Lower leg skin (tissue), 4 donors: ENCODE measurements at places on chromosomes 7 and 10. TPM values are rescaled to one million over a fixed set of nuclear protein-coding genes. Genes with fewer than 3 reads are reported as not detected.

- no peak for DNase-seq
These were observed 243.8 kb downstream of the DYNC1I1 start for GRCh38 chr7:96016056-96016586.

DNA sequence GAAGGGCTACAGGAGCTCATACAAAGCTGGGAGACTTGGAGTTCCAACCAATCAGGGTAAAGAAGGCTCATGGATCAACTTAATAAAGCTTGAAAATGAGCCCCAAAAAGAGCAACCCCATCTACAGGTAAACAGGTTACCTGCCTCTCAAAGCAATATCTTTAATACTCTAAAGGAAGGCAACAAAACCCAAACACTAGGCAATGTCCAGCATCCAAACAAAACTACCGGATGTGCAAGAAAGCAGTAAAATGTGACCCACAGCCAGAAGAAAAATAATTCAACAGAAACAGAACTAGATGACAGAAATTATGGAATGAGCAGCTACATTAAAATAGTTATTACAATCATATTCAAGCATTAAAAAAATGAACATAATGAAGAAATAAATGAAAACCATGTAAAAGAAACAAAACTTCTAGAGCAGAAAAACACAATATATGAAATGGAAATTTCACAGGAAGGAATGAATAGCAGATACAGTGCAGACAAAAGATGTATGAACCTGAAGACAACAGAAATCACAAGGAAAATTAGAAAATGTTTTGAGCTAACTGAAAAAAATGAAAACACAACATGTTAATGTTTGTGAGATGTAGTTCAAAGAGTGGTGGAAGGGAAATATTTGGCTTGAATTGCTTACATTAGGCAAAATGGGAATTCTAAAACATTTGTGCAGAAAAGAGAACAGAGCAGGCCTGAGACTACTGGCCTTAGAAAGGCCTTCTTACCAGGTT lies 30.5 kb upstream of the ZMIZ1 start:
- DNase-seq: no peak

DNA sequence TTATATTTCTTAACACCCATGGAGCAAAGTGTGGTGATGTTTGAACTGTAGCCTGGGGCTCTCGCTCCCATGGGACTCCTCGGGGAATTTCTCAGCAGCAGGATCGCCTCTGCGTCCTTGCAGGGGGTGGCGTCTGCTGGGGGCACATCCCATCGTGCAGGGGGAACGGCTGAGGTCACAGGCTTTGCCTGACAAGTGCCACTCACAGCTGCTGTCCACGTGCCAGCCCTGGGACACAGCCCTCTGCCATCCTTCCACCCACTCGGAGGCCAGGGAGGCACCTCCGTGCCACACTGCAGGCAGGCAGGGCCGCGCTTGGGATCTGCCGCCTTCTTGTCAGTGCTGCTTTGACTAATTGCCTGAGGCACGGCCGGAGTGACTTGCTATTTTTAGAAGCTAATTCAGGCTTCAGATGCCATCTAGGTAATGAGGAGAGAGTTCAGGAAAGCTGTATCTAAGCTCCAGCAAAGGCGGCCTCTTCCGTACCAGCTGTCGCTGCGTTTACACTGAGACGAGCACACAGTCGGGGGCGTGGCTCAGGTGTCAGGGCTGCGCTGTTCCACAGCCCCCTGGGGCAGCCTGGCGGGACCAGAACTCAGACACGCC lies 45.7 kb downstream of the PITRM1 start:
- DNase-seq: no peak

The PODXL gene
- total RNA-seq: 18.1 TPM

GRCh38 chr10:130043491-130043890 lies 67.1 kb downstream of the C10orf143 start:
- DNase-seq: peak; percentile 59

The LRMDA gene
- 6.4 TPM for total RNA-seq

GRCh38 chr7:73560109-73560835 lies 2.8 kb upstream of the BCL7B start:
- DNase-seq: no peak

GRCh38 chr10:128301051-128301450 lies 174.8 kb upstream of the MKI67 start:
- no peak for DNase-seq

The LANCL2 gene
- total RNA-seq: 13.3 TPM

DNA sequence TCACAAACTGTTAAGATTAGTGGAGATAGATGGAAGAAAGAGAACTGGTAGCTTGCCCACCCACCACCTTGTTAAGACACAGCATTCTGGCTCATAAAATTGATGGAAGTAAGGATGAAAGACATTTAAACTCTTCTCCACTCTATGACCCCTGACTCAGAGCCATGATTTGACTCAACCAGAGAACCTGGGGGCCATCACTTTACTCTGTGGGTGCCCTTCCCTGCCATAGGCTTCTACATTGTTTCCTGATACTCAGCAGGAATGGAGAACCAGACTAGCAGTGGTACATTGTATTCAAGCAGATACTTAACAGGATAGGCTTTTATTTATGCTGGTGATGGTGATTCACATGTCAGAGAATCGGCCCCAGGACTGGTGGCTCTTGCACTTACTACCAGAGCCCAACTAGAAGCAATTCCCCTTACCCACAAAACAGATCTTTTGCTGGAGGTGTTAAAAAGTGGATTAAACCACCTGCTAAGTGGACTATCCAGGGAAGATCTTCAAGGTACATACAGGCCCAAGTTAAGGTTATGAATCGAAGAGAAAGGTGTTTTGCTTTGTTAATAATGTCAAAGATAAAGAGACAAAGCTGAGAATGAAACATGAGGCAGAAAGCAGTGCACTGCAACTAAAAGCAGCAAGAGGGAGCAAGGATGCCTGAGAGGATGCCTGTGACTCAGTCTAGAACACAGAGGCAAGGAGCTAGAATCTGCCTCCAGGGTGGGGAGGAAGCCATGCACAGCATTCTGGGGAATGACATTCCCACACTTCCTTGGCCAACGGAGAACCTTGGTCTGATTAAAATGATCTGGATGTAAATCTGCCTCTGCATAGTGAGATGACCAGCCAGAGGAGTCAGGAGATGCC lies 36.0 kb upstream of the GLI3 start:
- no peak for DNase-seq

- DNase-seq: no peak
These were observed 63.5 kb downstream of the ZNF365 start for GRCh38 chr10:62437696-62438095.

The SFRP5 gene
- 0.69 TPM for total RNA-seq

The NEUROG3 gene
- not detected for total RNA-seq

DNA sequence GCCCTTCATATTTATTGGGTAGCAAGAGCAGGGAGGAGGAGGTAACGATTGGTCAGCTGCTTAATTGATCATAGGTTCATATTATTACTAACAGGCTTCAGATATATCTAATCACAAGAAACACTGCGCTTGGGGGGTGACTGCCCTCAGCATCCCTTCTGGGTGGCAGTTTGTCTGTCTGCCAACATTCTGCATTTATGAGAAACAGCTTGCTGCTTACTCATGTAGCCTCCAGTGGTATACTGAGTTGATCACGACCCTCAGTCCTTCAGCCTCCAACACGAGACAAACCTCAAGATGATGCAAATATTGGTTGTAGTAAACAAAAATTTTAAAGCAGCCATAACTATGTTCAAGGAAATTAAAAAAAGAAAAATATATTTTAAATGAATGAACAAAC lies 657.8 kb upstream of the PHF14 start:
- DNase-seq: no peak

The EN2 gene
- 0.04 TPM for total RNA-seq

The MRLN gene
- total RNA-seq: not detected

DNA sequence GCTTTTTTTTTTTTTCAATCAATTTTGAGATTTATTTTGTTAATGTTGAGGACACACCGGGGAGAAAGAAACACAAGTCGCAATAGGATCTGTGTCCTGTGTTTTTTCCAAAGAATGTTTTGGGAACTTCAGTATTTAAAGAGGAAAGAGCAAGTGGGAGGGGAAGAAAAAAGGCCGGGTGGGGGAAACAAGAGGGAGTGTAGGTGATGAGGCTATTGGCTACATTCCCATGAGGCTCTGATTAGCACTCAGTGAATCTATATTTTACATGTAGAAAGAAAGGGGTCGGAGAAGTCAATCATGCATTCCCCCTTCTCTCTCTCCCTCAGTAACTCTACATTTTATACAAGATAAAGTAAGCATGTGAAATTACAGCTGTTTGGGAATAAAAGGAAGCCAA lies 4.1 kb downstream of the ZNF680 start:
- DNase-seq: no peak

DNA sequence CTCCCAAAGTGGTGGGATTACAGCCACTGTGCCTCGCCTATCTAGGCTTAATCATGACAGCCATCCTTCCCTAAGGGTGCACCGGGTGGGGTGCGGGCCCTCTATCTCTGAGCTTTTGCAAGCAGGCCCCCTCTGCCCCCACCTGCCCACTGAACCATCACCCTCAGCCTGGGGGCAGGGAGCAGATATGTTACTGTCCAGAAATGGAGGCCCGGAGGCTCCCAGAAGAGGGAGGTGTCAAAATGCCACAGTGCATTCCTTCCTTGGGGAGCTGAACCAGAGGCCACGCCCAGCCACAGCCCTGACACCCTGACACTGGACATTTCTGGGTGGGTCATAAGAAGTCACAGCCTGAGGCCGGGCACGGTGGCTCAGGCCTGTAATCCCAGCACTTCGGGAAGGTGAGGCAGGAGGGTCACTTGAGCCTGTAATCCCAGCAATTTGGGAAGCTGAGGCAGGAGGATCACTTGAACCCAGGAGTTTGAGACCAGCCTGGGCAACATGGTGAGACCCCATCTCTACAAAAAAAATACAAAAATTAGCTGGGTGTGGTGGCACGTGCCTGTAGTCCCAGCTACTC lies 129.8 kb upstream of the TNRC18 start:
- DNase-seq: no peak

- no peak for DNase-seq
These were observed 20.6 kb downstream of the FAM200A start for GRCh38 chr7:99531354-99531765.

The LBX1 gene
- not detected for total RNA-seq

- no peak for DNase-seq
These were observed 27.9 kb downstream of the AHR start for GRCh38 chr7:17326378-17326777.

DNA sequence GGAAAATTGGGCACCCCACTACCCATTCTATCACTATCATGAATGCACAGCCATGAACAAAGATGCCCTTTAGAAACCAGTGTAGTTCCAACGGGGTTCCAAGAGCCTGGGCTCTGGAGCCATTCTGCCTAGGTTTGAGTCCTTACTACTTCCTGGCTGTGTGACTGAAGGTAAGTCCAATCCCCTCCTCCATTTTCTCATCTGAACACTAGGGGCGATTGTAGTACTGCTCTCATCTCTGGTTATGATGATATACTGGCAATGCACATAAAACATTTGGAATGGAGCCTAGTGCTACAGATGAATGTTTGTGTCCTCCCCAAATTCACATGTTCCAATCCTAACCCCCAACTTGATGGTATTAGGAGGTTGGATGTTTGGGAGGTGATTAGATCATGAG lies 28.1 kb upstream of the CDH23 start:
- no peak for DNase-seq

DNA sequence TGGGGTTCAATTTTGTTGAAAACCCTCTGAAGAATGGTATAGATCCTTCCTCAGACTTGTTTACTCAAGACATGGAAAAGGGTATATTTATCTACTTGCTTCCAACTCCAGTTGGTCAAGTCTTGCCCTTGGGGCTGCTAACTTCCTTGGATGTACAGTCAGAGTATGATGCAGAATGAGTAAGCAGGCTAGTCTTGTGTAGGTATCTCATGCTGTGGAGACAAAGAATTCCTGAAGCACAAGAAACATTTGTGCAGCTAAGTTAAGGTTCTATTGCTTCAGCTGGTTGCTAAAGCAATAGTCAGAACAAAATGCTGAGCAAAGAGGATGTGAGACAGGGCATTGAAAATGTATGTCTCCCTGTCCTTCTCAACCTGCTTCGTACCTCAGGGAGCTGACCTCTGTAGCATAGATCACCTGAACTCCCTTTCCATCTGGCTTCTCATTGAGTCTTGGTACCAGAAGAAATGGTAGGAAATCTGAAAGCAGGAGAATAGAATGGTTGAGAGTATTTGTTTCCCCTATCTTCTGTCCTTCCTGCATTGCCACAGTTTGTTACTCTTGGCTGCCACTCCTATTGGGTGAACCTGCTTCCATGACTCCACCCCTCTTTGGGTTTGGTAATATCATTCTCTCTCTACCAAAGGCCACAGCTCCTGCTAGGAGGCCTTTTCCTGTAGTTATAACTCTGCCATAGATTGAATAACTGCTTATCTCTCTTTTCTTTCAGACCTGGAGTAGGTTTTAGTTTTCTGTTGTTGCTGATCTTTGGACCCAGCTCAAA lies 346.0 kb downstream of the PHF14 start:
- DNase-seq: no peak
